Common myeloid progenitor, CD34-positive (primary cell): ENCODE measurements at places on chromosomes 13 and 19.

GRCh38 chr13:81021284-81021840 lies 680.4 kb upstream of the SPRY2 start:
- DNase-seq: no peak

DNA sequence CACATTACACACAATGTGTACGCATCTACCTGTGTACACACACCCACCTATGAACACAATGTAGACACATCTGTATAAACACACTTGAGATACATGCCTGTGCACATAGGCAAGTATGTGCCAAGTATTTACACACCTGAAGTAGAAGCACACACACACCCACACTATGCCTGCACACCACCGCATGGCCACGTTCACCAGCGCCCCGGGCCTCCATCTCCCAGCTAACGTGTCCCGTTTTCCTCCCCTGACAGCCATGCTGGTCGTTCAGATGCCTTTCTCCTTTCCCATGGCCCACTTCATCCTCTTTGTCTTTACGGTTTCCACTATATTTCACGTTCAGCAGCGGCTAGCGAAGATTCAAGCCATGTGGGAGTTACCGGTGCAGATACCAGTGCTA lies 6.9 kb downstream of the FUT2 start:
- DNase-seq: no peak

DNA sequence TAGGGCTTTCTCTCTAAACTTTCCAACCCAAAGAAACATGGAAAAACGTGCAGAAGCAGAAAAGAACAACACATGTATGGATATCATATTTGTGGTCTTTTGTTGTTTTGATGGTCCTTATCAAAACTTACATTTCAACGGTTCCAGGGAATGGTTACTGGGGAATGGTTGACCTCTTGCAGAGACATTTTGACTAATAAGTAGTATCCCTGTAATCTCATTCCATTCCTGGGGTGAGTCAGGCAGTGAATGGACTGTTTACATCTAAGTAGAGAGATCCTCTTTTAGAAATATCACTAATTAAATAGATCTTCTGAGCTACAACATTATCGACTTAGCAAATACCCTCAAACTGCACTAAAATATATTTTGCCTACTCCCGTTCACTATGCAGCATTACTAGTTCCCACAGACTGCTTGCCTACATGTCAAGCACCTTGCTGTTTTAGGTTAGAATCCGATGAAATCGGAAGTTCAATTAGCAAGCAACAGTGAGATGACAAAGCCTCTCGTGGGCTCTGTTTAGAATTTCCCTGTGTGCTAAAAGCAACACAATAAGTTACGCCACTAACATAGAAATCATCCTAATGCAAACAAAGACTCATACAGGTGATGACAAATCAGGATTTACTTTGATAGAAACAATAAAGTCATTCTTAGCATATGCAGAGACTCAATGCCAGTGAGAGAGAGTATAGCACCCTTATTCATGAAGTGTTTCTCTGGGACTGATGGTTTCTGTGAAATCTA lies 797.7 kb upstream of the ARGLU1 start:
- no peak for DNase-seq

GRCh38 chr19:35462476-35462953 lies 14.5 kb downstream of the FFAR2 start:
- peak; percentile 91 for DNase-seq

- no peak for DNase-seq
These were observed 29.7 kb upstream of the ENOX1 start for GRCh38 chr13:43816401-43816889.

- DNase-seq: no peak
These were observed 41.4 kb downstream of the ZNF726 start for GRCh38 chr19:23956051-23956450.

DNA sequence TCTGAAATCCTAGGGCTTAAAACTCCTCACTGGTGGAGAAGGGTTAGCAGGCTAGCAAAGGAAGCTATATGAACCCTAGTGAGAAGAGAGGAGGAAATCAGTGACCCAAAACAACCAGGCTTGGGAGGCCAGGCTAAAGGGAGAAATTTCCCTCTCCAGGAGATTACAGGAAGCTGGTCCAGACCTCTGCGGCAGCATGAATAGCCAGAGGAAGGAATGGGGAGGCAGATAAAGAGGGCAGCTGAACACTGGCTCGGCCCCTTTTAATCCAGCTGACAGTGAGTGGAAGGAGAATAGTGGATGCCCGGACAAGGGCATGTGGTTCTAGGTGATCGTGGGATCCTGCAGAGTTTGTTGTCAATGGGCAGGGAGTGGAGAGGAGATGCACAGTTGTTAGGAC lies 130.6 kb downstream of the COG6 start:
- no peak for DNase-seq

DNA sequence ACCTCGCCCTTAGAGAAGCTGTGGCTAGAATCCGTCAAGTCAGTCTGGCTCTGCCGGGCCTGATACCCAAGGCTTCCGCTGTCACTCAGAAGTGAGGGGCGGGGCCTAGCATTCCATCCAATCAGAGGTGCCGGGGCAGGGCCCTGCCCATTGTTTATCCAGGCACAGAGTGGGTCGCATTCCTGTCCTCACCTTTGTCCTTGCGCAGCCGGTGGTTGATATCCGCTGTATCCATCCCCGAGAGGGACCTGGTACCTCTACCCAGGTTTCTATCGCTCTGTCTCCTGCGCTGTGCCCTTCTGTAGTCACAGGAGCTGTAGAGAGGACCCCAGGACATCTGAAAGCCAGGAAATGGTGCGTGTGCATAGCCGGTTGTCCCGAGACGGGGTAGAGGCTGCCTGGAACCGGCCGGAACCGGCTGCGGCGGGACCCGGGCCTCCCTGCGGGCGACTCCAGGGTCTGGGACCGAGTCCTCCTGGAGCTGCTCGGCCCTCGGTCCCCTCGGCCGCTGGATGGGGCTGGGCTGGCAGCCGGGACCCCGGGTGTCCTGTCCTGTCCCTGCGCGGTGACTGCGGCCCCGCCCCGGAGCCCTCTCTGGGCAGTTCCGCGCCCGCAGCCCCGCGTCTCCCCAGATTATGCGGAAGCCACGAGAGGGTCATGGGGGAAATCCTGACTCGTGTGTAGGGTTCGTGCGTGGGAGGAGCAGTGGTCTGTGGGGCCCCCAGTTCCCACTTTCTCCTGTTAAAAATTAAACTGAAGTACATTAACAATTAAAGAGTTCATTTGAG lies at the start of gene ZNF763:
TSS of gene ZNF763 (plus strand) at position 183 of the 788 bp plus-strand sequence. CDS start at position 352, 169 bp downstream.
- DNase-seq: peak; percentile 96

DNA sequence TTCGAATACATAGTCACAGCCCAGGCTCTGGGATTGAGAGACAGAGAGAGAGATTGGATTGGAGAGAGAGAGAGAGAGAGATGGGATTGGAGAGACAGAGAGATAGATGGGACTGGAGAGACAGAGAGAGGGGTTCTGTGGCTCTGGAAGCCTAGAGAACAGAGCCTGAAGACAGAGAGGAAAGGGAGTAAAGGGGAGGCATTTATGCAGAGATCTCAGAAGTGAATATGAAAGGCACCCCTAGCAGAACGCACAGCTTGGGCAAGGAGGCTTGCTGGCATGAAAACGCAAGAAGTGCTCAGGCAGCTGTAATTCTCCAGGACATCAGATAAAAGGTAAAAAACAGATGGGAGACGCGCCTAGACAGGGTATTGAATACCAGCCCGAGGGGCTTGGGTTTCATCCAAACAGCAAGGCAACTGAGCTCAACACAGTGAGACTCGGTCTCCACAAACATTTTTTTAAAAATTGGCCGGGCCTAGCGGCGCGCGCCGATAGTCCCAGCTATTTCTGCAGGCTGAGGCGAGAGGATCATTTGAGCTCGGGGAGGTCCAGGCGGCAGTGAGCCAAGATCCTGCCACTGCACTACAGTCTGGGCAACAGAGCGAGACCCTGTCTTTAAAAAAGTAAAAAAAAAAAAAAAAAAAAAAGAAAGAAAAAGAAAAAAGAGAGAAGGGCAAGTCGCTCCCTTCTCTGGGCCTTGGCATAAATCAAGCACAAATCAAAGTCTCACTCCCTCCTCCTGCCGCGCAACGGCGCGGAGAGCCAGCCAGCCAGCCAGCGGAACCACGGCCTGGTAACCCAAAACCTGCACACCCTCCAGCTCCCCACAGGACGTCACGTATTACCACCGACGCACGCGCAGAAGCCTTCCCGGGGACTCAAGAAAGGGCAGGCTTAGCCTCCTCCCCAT lies 774 bp upstream of the PPP2R1A start:
- DNase-seq: no peak

GRCh38 chr13:41048640-41049039 lies 12.7 kb upstream of the WBP4 start:
- DNase-seq: no peak

DNA sequence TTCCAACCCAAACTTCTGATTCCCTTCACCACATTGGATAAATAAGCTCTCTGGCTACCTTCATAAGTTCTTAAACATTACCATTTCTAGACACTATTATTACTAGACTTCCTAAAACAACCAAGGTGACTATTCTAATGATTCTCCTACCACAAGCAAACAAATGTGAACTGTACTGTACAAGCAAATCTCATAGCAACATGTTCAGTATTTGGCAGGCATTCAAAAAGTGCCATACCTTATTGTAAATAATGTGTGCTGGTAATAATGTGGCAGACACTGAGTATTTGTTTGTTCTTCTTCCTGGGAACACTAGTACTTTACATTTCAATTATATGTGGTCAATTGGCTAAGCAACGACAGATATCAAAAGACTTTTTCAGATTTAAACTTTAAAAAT lies 986.0 kb upstream of the SPRY2 start:
- DNase-seq: no peak

- DNase-seq: no peak
These were observed 569.2 kb downstream of the MYO16 start for GRCh38 chr13:109198585-109198984.

- DNase-seq: no peak
These were observed 127.2 kb upstream of the TSC22D1 start for GRCh38 chr13:44703371-44703770.

DNA sequence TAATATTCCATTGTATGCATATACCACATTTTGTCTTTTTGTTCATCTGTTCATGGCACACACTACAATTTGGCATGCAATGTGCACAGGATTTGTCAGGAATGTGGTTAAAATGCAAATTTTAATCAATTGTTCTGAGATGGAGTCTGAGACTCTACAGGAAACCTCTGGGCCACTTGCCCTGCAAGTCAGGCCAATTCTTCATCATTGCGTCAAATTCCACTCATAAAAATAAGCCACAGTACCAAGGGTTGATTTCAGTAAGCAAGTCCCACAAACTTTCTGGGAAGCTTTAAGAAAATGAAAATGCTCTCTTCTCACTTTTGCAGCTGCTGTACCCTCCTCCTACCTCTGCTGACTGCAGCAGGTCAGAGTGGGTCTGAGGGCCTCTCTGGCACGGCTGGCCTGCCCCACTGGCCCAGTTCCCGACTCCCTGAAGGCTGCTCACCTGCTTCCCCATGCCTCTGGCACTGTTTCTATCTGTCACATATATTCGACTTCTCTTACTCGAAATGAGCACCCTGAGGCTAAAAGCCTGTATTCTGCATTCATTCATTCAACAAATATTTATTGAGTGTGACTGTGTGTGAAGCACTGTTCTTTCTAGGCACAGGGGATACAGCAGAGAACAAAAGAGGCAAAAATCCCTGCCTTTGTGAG lies 83.8 kb upstream of the WASF3 start:
- no peak for DNase-seq

- no peak for DNase-seq
These were observed 1558.5 kb downstream of the UQCRFS1 start for GRCh38 chr19:27654266-27654990.

DNA sequence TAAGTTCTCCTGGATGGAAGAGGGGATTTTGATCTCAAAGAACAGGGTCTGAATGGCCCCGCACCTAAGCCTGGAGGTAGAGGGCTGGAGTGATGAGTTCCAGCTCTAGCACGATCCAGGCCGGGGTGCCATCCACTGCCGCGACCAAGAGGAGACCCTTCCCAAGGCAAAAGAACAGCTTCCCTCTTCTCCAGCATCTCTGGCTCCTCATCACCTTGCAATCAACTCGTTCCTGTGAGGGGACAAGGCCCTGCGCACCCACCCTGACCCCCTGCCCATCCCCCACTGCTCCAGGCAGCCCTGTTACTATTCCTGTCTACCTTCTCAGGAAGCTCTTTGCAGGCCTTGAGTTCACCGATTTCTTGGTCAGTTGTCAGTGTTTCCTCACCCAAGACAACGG lies 17.8 kb downstream of the COL4A1 start:
- DNase-seq: no peak

- DNase-seq: no peak
These were observed 6.5 kb upstream of the MIA start for GRCh38 chr19:40768869-40769268.

GRCh38 chr19:18422530-18423191 lies 3.5 kb downstream of the SSBP4 start:
- DNase-seq: no peak

DNA sequence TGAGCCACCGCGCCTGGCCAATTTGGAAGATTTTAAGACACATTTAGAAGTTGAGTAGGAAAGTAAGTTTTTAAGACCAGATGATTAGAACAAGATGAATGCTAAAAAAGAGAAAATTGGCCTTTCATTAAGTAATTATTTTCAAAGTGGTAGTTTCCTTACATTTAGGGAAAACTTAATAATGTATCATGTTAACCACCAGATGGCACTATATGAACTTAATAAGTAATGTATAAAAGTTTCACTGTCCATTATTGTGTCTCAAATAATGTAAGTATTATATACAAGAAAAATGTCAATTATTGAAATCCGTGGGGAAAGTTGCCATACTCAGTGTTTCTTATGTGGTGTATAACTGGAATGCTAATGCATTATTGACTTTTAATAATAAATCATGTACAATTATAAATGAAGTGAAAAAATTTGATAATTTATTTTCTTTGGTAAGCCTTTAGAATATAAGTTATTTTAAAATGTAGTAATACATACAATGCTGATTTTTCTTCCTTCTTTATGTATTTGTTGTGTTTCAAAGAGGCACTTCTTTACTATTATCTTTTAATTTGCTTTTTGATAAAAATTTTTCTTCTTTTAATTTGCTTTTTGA lies 29.2 kb downstream of the COG6 start:
- peak; percentile 38 for DNase-seq

GRCh38 chr19:34324320-34324719 lies 40.7 kb upstream of the GPI start:
- no peak for DNase-seq

GRCh38 chr13:40984668-40985366 lies 34.3 kb downstream of the ELF1 start:
- DNase-seq: peak; percentile 70

- DNase-seq: no peak
These were observed 13.2 kb upstream of the TNFRSF19 start for GRCh38 chr13:23557043-23557442.

GRCh38 chr19:12639901-12640613 lies 26.5 kb downstream of the MAN2B1 start:
- peak; percentile 95 for DNase-seq

GRCh38 chr13:80000684-80001509 lies 340.0 kb downstream of the SPRY2 start:
- DNase-seq: peak; percentile 43

DNA sequence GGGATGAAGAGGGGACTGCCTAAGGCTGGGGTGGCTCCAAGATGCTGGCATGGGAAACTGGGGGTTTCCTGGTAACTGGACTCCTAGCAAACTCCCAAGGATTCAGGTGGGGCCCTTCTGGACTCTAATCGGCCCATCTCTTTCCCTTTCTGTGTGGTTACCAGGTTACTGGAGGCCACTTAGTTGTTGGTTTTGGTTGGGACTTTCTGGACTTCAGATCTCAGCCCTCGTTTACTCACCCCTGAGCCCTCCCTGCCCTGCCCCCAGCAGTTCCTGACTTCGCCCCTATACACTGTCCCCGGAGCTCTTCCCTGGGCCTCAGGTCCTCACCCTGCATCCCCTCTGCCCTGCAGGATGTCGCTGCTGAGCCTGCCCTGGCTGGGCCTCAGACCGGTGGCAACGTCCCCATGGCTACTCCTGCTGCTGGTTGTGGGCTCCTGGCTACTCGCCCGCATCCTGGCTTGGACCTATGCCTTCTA lies 328 bp downstream of the CYP4F12 start:
- no peak for DNase-seq
